Stimulated activated CD4-positive, alpha-beta T cell treated with anti-CD3 and anti-CD28 coated beads, Interleukin-12 subunit alpha, Interleukin-12 subunit beta, amount 100 ng/mL, for 48 hours (primary cell): ENCODE measurements at places on chromosomes 2 and 18.
A peak's percentile ranks its signal among the peaks of the same experiment; 100 is the strongest.

GRCh38 chr2:71451705-71452104 is 1.7 kb upstream of the DYSF start:
- DNase-seq: no peak

GRCh38 chr2:197037863-197038398 is 111.4 kb upstream of the PGAP1 start:
- DNase-seq: no peak

DNA sequence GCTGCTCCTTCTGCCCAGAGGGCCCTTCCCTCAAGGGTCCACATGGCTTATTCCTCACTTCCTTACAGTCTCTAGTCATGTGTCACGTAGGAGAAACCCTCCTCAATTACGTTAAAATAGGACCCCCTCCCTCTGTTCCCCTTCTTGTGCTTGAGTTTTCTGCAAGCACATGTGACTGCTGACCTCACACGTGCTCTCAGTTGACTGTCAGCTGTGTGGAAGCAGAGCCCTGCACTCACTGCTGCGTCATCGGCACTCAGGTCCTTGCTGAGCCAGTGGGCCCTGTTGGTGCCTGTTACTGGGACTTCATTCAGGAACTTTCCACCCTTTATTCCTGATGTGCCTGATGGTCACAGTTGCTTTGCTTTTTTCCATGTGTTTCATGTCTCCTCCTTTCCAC is 11.1 kb downstream of the ATG16L1 start:
- no peak for DNase-seq

GRCh38 chr18:70432804-70433400 is 144.1 kb downstream of the SOCS6 start:
- DNase-seq: no peak

DNA sequence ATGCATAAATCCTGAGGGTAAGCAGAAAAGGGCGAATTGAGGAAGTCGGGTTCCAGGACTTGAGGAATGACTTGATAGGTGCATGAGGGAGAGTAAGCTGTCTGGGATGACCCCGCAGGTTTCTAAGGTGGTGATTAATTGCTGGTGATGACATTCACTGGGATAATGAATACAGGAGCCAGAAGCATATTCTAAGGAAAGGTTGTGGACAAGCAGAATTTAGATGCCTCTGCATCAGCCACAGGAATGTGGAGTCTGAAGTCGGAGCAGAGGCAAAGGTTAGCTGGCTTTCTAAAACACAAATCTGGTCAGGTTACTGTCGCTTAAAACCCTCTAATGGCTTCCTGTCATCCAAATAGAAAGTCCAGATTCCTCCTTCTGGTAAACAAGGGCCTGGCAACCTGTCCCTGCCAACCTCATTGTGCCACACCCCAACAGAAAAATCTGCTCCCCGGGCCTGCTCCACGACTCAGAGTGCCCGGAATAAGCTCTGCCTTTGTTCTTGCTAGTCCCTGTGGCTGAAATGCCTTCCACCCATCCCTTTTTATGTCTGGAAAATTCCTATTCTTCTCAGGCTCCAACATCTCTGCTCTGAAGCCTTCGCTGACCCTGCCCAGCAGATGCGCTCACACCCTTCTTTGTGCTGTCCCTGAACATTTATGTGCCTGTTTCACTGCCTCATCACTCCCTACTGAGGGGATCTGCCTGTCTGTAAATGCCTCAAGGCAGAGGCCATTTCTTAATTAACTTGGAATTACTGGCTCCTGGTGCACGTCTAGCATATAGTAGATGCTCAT is 11.3 kb upstream of the TMEM214 start:
- no peak for DNase-seq

DNA sequence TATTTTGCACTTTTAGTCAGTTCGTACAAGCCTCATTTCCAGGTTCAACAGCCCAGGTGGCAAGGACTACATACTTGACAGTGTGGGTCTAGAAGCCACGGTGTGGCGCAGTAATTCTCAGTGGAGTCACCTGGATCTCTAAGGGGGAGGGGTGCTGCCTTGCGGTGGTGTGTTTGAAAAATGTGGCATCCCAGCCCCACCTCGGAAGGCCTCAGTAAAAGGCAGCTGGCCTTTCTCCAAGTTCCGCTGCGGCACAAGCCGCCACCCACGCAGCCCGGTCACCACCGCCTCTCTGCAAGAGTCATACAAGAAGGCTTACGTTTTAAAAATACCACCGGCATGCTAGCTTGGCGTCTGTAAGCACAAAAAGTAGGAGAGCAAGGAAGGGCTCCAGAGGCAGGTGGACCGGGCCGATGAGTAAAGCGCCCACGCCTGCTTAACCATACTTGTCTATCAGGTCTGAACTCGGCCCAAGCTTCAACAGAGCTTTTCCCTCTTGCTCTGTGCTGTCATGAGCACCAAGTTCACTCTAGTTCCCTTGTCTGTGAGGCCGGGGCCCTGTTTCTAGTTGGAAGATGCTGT is 49.5 kb downstream of the SPRED2 start:
- DNase-seq: peak; percentile 86

- DNase-seq: no peak
Observed at GRCh38 chr18:53382870-53383269, 841.6 kb downstream of the MBD2 start.
